Stomach (tissue), 19 donors: ENCODE measurements at places on chromosomes 6 and 20. TPM values are rescaled to one million over a fixed set of nuclear protein-coding genes. Genes with fewer than 3 reads are reported as not detected.

GRCh38 chr6:16676978-16677377 lies 84.3 kb downstream of the ATXN1 start:
- no peaks in the 10 kb centered on the region for H3K27me3 ChIP-seq
- H3K4me1 ChIP-seq: peaks cover 79% of the 10 kb centered on the region
- H3K27ac ChIP-seq: peak overlapping the region; percentile 39
- no peak overlapping the region for H3K4me3 ChIP-seq

GRCh38 chr6:14165091-14165490 lies 47.5 kb downstream of the CD83 start:
- H3K27ac ChIP-seq: no peak overlapping the region
- H3K4me3 ChIP-seq: no peak overlapping the region

DNA sequence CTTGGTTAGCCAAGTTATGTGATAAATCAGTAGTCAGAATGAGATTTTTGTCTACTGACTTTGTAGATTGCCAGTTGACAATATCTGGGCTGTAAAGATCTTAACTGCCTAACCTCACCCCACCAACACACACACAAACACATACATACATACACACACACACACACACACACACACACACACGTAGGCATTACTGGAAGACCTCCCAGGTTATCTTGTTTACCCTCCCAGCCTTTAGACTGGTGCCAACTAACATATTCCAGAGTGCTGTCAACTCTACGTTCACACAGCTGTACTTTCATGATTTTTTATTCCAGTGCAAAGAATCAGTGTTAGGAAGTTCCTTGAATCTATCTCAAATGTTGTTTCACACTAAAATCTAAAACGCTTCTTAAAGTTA lies 38.9 kb downstream of the BMP5 start:
- no peaks in the 10 kb centered on the region for H3K27me3 ChIP-seq
- no peaks in the 10 kb centered on the region for H3K36me3 ChIP-seq
- peaks cover 6% of the 10 kb centered on the region for H3K4me1 ChIP-seq
- H3K4me3 ChIP-seq: no peak overlapping the region
- DNase-seq: peak; percentile 42
- H3K27ac ChIP-seq: no peak overlapping the region

GRCh38 chr6:138430361-138431145 lies 26.5 kb downstream of the HEBP2 start:
- H3K4me3 ChIP-seq: no peak overlapping the region
- H3K36me3 ChIP-seq: peaks cover 21% of the 10 kb centered on the region
- no peak overlapping the region for H3K27ac ChIP-seq
- peaks cover 27% of the 10 kb centered on the region for H3K4me1 ChIP-seq
- DNase-seq: no peak

- H3K36me3 ChIP-seq: no peaks in the 10 kb centered on the region
- no peaks in the 10 kb centered on the region for H3K4me1 ChIP-seq
Measured at GRCh38 chr6:149190224-149190831, 127.2 kb upstream of the TAB2 start.

- H3K27ac ChIP-seq: no peak overlapping the region
- no peaks in the 10 kb centered on the region for H3K4me1 ChIP-seq
- no peak overlapping the region for H3K4me3 ChIP-seq
Measured at GRCh38 chr20:60294632-60295031, 336.4 kb downstream of the CDH26 start.

- DNase-seq: no peak
- no peak overlapping the region for H3K27ac ChIP-seq
- H3K4me3 ChIP-seq: no peak overlapping the region
- no peaks in the 10 kb centered on the region for H3K27me3 ChIP-seq
Measured at GRCh38 chr6:122736616-122737015, 42.9 kb upstream of the FABP7 start.

GRCh38 chr6:90294008-90294511 lies 2.6 kb downstream of the BACH2 start:
- H3K4me1 ChIP-seq: peaks cover 22% of the 10 kb centered on the region
- H3K27me3 ChIP-seq: no peaks in the 10 kb centered on the region
- no peak overlapping the region for H3K27ac ChIP-seq
- H3K36me3 ChIP-seq: no peaks in the 10 kb centered on the region
- H3K4me3 ChIP-seq: no peak overlapping the region

DNA sequence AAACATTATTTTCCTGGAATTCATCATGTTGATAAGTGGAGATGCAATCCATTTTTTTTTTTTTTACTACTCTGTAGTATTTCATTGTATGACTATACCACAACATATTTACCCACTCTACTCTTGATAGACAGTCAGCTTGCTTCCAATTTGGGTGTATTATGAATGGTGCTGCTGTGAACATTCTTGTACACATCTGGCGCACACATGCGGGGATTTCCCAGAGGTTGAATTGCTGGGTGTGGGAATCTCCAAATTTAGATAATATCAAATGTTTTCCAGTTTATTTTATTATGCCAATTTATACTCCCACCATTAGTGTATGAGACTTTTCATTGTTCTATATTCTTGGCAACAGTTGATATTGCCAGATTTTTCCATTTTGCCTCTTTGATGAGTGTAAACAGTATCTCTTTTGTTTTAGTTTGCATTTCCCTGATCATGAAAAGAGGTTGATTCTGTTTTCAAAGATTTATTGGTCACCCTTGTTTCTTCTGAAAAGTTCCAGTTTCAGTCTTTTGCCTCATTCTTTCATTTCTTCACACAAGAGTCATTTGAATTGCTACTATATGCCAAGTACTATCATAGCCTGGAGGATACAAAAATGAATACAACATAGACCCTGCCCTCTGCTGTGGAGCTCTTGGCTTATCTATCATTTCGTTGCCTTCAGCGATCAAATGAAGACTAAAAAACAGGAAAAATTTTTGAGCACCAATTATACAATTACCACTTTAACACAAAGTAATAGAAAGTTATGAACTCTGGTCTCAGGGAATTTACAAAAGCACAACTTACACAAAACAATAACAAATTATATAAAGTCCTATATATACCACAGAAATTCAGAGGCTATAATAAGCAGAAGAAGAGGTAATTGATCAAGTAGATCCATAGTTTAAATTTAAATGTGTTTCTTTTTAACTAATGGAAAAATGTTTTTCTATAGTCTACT lies 17.1 kb upstream of the NCOA7 start:
- no peaks in the 10 kb centered on the region for H3K4me1 ChIP-seq
- no peak overlapping the region for H3K27ac ChIP-seq
- H3K36me3 ChIP-seq: no peaks in the 10 kb centered on the region
- DNase-seq: no peak

DNA sequence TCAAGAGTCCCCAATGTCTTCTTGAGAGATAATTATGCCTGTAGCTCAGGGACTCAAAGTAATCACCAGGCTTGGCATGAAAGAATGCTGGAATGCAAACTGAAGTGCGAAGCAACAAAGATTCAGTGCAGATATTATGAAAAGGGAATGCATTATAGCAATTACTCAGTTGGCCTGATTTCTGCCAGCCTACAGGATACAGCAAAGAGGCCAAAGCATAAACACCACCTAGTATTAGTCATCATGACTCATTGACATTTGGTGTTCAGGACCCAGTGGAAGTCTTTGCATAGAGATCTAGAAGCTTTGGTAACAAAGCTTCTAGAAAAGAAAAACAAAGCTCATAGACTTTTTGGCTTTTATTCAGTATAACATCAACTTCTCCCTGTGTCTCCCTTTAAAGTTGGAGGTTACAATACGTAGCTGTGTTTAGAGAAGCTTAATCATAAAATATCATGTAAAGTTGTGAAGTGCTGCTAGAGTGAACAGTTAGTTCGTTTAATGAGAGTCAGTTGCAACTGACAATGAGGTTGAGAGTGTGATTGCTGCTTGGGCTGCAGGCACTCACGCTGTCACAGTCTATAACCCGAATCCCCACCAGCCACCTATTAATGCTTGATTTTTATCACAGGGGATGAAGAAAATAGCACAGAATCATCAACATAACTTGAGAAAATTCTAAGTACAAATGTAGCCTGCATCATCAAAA lies 932.7 kb downstream of the TFAP2A start:
- no peaks in the 10 kb centered on the region for H3K36me3 ChIP-seq
- no peak overlapping the region for H3K4me3 ChIP-seq
- no peaks in the 10 kb centered on the region for H3K4me1 ChIP-seq
- H3K27ac ChIP-seq: no peak overlapping the region
- DNase-seq: no peak

GRCh38 chr20:58023781-58024180 lies 204.7 kb downstream of the ANKRD60 start:
- no peak for DNase-seq
- H3K4me1 ChIP-seq: no peaks in the 10 kb centered on the region
- no peaks in the 10 kb centered on the region for H3K36me3 ChIP-seq

- H3K4me1 ChIP-seq: no peaks in the 10 kb centered on the region
- no peak for DNase-seq
- H3K27me3 ChIP-seq: no peaks in the 10 kb centered on the region
- H3K27ac ChIP-seq: no peak overlapping the region
- H3K36me3 ChIP-seq: peaks cover 10% of the 10 kb centered on the region
Measured at GRCh38 chr6:70790483-70791224, 123.0 kb downstream of the SMAP1 start.

- peaks cover 44% of the 10 kb centered on the region for H3K4me1 ChIP-seq
- peak overlapping the region; percentile 89 for H3K27ac ChIP-seq
- H3K4me3 ChIP-seq: peak overlapping the region; percentile 90
- no peaks in the 10 kb centered on the region for H3K27me3 ChIP-seq
- H3K36me3 ChIP-seq: no peaks in the 10 kb centered on the region
- DNase-seq: no peak
Measured at GRCh38 chr6:41942067-41942851, 651 bp upstream of the CCND3 start.

DNA sequence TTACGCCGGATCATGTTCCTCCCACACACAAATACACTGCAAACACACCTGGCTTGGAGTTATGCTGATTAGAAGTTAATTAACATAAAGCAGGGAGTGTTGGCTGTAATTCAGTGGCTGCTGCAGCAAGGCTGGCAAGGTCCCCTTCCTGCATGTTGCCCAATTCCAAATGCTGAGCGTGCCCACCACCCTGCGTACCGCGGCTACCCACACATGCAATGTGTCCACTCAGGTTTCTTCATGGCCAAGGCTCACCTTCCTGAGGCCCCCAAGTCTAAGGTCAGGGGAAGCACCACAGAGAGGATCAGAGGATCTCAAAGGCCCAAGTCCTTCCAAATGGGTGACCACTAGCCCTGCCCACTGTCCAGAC lies 11.6 kb upstream of the PRND start:
- no peaks in the 10 kb centered on the region for H3K4me1 ChIP-seq
- DNase-seq: no peak
- no peak overlapping the region for H3K27ac ChIP-seq
- no peak overlapping the region for H3K4me3 ChIP-seq
- H3K27me3 ChIP-seq: no peaks in the 10 kb centered on the region

DNA sequence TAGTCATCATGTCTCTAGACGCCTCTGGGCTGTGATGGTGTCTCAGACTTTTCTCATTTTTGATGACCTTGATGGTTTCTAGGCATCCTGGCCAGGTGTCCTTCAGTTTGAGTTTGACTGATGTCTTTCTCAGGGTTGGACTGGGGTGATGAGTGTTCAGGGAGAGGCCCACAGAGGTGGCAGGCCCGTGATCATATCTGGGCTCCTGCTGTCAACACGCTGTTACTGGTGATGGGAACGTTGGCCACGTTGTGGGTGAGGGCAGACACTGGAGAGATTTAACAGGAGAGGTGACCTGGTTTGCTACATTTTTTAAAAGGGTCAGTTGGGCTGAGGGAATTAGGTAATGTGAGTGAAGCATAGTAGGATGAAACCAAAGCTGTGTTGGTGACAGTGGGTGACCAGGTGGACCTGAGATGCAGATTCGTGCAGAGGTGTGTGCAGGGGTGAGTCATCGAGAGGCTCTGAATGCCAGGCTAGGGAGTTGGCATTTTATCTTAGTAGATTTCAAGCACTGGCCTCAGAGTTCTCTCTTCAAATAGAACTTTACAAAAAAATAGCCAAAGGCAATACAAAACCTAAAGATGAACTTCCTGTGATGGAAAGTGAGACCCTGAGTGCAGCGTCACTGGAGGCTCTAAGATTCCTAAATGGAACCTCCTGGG lies 174.1 kb downstream of the CDH26 start:
- H3K4me1 ChIP-seq: peaks cover 3% of the 10 kb centered on the region
- no peak overlapping the region for H3K27ac ChIP-seq
- H3K27me3 ChIP-seq: peaks cover 4% of the 10 kb centered on the region
- H3K4me3 ChIP-seq: no peak overlapping the region
- H3K36me3 ChIP-seq: no peaks in the 10 kb centered on the region

DNA sequence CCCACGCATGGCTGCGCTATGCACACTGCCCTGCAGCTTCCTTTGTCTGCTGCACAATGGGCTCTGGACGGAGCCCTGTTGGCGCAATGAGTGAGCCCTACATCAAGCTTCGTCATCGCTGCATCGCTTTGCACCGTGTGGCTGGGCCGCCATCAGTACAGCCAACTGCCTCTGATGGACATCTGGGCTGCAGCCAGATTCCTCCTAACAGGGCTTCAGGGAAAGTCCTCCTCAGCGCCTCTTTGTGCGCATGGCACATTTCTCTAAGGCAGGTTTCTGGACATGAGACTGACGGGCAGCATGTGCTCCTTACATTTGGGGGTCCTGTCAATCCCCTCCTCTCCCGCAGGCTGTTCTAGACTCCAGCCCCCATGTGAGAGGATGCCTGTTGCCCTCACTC lies 29.7 kb upstream of the ANGPT4 start:
- DNase-seq: no peak
- peaks cover 59% of the 10 kb centered on the region for H3K27me3 ChIP-seq
- H3K36me3 ChIP-seq: no peaks in the 10 kb centered on the region
- H3K27ac ChIP-seq: no peak overlapping the region

- H3K36me3 ChIP-seq: no peaks in the 10 kb centered on the region
- H3K27ac ChIP-seq: no peak overlapping the region
- no peaks in the 10 kb centered on the region for H3K4me1 ChIP-seq
- no peak overlapping the region for H3K4me3 ChIP-seq
Measured at GRCh38 chr20:46641424-46641823, 9.8 kb downstream of the SLC13A3 start.

GRCh38 chr20:21126581-21126870 lies 644 bp downstream of the KIZ start:
- peak overlapping the region; percentile 94 for H3K4me3 ChIP-seq
- H3K27me3 ChIP-seq: no peaks in the 10 kb centered on the region
- no peaks in the 10 kb centered on the region for H3K36me3 ChIP-seq
- no peak for DNase-seq
- peak overlapping the region; percentile 89 for H3K27ac ChIP-seq

GRCh38 chr20:41452226-41452625 lies 85.6 kb upstream of the EMILIN3 start:
- no peak overlapping the region for H3K27ac ChIP-seq
- peaks cover 100% of the 10 kb centered on the region for H3K36me3 ChIP-seq
- H3K4me3 ChIP-seq: no peak overlapping the region
- H3K4me1 ChIP-seq: no peaks in the 10 kb centered on the region

GRCh38 chr20:49646126-49646525 lies 67.6 kb downstream of the B4GALT5 start:
- DNase-seq: no peak
- H3K4me1 ChIP-seq: peaks cover 7% of the 10 kb centered on the region
- H3K27ac ChIP-seq: no peak overlapping the region
- no peak overlapping the region for H3K4me3 ChIP-seq
- H3K27me3 ChIP-seq: no peaks in the 10 kb centered on the region

The OR2J3 gene
- total RNA-seq: not detected

The PAX1 gene
- not detected for total RNA-seq

The SIGLEC1 gene
- total RNA-seq: 22.2 TPM

The C20orf141 gene
- total RNA-seq: not detected

The NCOA3 gene
- total RNA-seq: 29.7 TPM

The WFDC12 gene
- total RNA-seq: not detected
